ENCODE measurements at places on chromosomes 11 and 22. TPM values are rescaled to one million over a fixed set of nuclear protein-coding genes. Genes with fewer than 3 reads are reported as not detected.

CECR2 gene
- total RNA-seq = 0.06 TPM

GALNT18 gene
- total RNA-seq = 19.0 TPM

SLC25A45 gene
- 12.5 TPM for total RNA-seq

OR8G5 gene
- not detected for total RNA-seq

OR8A1 gene
- total RNA-seq = not detected

NAP1L4 gene
- total RNA-seq = 131 TPM

IFITM1 gene
- total RNA-seq = 0.52 TPM

NTM gene
- total RNA-seq = not detected

TSPAN18 gene
- 1.8 TPM for total RNA-seq
